A549 treated with RU486 at 1 μM for 4 hours (cell line): ENCODE measurements at places on chromosomes 4 and X. TPM values are rescaled to one million over a fixed set of nuclear protein-coding genes. Genes with fewer than 3 reads are reported as not detected.

Gene ELK1
- total RNA-seq: 31.0 to 37.7 TPM (median 37.0 TPM) in 5 replicates

Gene TCP11X2
- total RNA-seq: not detected in 5 replicates

Gene CSN1S1
- total RNA-seq: not detected in 5 replicates

Gene ADGRG4
- total RNA-seq: not detected in 5 replicates

Gene TMEM35A
- total RNA-seq: not detected in 5 replicates
